ENCODE measurements at places on chromosomes 12 and 14.
A peak's percentile ranks its signal among the peaks of the same experiment; 100 is the strongest.

GRCh38 chr14:63863004-63863403, 10.2 kb downstream of the SYNE2 start:
- DNase-seq = no peak

DNA sequence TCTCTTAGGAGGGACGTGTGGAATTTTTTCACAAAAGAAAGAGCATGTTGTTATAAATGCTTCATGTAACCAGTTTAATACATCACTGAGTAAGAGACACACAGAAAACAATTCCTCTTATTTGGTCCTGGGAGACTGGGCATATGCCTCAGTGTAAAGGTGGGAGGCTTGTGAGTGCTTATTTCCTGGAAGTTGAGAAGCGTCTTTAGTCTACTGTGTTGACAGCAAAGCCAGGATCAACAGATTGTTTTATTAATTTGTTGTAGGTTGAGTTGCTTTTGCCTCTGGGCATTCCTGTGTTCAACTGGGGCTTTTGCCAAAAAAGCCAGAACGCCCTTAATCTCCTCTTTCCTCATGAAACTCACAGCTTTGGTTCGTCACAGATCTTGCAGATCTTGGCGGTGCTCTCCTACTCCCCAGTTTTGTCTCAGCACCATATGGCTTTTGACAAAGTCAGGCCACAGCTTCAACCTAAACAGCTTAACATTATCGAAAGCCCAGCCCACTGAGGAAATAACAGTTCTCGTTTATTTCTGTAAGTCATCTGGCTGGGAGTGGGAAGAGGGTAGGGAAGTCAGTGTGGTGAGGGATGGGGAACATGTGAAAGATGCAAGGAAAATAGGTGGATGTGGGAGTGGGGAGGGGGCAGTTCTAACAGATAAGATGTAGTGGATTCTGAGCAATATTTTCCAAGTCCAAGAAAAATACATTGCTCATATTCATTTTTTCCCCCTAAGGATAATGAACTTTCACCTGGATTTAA, 227.2 kb downstream of the DACT1 start:
- DNase-seq = no peak

DNA sequence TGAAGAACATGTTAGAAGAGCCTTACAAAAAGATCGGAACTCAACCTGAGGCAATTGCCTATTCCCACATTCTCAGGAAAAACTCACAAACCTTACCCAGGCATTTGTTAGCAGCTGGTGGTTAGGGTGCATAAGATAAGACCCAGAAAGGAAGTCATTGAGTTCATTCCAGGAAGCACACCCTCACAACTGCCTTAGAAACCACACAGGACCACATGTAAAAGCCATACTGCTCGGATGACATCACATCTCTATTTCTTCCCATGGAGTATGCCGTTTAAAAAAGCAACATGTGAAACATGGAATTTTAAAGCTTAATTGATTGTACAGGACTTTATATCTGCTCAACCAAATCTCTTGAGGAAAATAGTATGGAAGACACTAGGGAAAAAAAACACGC, 411.2 kb downstream of the DAD1 start:
- DNase-seq = no peak

- no peak for DNase-seq
Measured at GRCh38 chr12:131221957-131222328, 268.2 kb downstream of the ADGRD1 start.

DNA sequence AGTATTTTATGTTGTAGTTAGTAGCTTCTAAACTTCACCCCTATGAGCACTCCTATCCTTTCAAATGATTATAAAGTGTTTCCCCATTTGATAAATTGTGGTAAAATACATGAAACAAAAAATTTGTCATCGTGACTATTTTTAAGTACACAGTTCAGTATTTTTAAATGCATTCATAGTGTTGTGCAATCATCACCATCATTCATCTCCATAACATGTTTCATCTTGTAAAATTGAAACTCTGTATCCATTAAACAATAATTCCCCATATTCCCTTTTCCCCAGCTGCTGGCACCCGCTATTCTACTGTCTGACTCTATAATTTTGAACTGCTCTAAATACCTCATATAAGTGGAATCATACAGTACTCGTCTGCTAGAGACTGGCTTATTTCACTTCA, 52.5 kb downstream of the ATP23 start:
- no peak for DNase-seq

GRCh38 chr12:88516811-88517210, 63.5 kb downstream of the KITLG start:
- DNase-seq = no peak

DNA sequence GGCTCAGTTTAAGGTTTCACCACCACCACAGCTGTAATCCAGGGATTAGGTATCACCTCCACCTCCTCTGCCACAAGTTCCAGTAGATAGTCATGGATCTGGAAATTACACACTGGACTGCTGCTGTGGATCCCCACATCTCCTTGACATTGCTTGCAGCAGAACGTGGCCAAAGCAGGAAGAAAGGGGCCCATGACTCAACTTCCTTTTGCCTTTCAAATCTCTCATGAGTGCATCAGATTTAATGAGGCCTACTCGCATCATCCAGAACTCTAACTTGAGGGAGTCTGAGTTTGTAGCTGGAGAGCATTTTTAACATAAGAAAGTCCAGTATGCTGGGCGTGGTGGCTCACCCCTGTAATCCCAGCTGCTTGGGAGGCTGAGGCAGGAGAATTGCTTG, 29.2 kb upstream of the TMED10 start:
- no peak for DNase-seq

- no peak for DNase-seq
Measured at GRCh38 chr14:57835766-57836165, 30.1 kb downstream of the SLC35F4 start.

GRCh38 chr14:103542605-103543088, 13.7 kb downstream of the TRMT61A start:
- DNase-seq = no peak

DNA sequence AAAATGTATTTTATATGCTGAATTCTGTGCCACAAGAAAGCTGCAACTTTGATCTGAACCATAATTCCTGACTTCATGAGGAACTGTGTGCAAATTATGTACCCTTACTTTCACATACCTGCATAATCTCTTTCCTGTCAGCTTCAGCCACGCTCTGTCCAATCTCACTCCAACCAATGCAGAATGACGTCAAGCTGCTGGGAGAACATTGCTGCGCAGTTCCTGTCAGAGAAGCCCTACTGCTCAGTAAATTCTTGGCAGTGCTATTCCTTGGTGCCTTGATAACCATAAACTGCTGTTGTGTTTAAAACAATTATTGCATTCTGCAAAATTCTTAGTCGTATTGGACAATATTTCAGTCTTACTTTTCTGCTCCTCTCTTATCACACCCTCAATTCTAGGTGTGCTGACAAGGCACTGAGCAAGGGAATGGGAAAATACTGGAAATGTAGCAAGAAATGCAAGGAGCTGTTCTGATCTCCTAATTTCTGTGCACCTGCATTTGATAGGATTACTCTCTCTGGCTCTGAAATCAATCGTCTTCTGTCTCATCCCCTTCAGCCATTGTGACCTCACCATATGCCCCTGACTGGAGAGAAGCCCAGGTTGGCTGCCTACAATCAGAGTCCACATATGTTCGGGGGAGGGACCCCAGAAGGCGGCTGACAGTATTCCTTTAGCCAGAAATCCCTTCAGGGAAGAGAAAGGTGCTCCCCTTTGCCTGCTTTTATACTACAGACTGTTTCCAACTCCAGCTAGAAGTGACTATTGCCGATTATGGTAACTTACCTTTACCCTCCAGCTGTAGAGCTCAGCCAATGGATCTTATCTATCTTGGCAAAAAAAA, 274.9 kb upstream of the NOVA1 start:
- no peak for DNase-seq

DNA sequence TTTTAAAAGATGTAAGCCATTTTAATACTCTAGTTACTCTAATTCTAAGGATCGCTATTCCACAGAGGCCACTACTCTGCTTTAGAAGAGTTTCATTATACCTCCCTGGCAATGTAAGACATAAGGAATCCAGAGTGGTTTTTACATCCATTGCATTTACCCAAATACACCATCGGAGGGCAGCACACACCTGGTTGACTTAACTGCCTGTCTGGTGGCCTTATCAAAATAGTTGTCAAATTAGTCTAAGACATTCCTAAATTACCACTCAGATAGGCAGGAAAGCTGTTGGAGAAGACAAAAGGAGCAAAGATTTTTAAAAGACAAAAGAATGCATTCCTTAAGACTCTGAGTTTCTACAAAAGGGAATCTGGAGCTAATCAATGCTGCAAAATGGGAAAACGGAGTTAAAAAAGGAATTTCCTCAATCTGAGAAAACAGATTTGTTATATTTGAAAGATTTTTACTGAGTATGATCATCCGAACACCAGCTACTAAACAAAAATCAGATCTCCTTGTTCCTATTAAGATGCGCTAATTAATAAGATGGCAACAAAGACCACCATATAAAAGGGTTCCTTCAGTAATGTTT, 33.8 kb upstream of the FGD4 start:
- peak; percentile 29 for DNase-seq

GRCh38 chr14:92922883-92923743, at the start of gene CHGA:
Gene CHGA, plus strand, starts transcription at chr14:92923150. Its CDS starts 210 bp downstream, at chr14:92923360.
- peak; percentile 31 for DNase-seq

DNA sequence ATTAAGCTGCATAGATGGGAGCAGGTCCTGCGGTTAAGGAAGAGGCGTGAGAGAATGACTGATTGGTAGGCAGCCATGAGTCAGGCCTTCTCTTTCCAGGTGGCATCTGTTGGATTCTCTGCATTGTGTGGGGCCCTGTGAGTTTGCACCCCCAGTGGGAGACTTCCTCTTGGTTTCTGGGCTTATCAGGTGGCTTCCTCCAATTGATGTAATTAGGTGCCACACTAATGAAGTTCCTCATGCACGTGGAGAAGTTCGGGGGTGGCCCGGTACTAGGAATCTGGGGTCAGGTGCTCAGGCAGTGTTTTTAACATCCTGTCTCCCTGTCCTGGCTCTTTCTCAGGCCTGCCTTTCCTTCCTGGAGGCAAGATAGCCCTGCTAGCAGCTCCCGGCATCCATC, 765.1 kb upstream of the TMEM132C start:
- DNase-seq = no peak

GRCh38 chr12:5114436-5114835, 70.8 kb downstream of the KCNA5 start:
- no peak for DNase-seq

GRCh38 chr14:75359098-75359497, 68.7 kb upstream of the JDP2 start:
- DNase-seq = no peak

GRCh38 chr12:84756961-84757360, 155.6 kb downstream of the SLC6A15 start:
- DNase-seq = no peak

DNA sequence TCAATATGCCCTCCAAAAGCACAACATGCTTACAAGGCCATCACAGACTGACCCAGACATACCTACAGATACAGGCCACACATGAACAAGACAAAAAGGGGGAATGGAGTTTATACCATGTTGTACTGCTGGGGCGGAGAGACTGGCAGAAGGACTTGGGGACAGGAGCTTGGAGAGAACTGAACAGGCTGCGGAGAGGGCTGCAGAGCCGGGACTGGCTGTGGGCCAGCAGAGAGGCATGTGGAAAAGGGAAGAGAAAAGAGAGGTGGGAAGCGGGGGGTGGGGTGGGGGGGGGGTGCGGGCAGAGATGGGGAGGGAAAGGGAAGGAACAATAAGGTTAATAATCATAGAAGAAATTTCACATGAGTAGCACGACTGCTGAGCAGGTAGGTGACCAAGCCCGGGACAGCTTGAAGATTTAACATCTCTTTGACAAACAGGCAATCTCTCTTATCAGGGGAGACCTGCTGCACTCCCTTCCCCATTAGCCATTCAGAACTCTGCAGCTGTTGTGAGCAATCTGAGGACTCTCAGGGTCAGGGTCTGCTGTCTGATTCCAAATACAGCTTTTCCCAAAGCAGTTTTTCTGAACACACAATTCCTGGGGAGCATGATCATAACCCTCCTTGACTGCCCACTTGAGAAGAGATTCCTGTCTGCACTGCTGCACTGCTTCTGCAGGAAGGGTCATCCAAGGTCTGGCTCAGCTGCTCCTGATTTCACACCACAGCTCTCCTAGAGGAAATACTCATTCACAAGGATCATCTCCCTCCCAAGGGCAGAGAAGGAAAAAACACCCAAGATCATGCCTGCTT, 21.6 kb upstream of the STAC3 start:
- no peak for DNase-seq

- no peak for DNase-seq
Measured at GRCh38 chr12:127830065-127830460, 436.9 kb upstream of the TMEM132C start.
